Activated CD4-positive, alpha-beta T cell treated with anti-CD3 and anti-CD28 coated beads, Interleukin-2, amount 50 U/mL, for 24 hours (primary cell): ENCODE measurements at places on chromosomes 7 and 10.

DNA sequence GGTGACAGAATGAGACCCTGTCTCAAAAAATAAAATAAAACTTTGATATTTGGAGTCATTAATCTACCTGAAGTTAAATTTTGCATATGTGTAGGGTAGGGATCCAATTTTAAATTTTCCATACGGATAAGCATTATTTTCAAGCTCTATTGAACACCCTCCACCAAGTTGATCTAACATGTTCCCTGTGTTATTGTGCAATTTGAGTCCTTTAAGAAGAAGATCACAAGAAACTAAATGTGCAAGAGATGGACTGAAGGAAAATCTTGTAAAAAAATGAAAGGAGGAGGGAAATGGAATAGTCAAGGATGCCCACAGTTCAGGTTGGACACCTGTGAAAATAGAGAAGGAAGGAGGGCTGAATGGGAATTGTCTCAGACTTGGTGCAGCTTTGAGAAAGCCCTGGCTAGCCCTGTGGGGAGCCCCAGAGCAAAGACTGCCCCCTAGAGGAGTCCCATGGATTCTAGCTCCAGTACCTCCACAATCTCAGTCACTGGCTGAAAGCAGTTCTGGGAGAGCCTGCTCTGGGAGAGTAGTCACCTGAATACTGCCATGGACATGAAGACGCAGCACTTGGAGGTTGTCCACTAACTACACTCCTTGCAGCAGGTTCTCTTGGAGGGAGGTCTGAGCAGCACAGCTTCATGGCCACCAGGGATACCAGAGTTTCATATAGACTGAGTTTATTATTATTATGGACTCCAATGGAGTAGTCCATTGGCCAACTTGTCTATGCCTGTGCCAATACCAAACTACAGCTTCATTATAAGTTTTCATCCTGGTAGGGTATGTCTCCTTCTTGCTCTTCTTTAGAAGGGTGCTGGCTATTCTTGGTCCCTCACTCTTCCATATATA lies 5.7 kb upstream of the TIAL1 start:
- peak; percentile 9 for DNase-seq

DNA sequence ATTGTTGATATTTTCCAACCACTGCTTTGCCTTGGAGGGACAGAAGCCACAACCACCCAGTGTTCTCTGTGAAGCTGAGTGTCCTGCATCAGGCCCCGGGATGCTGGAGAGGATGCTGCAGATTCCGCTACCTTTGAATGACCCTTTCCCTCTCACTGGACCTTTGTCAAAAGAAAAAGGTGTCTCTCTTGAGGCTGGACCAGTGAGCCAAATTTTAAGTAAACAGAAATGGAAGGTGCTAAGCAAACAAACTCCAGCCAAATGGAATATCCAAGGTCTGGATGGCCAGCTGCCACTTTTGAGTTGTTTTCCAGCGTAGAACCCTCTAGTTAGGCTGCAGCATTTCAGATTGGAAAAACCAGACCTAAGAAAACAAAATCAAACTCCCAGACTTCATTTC lies 145.5 kb downstream of the TRIL start:
- DNase-seq: no peak

- no peak for DNase-seq
Observed at GRCh38 chr10:75793848-75794247, 362.4 kb downstream of the LRMDA start.

GRCh38 chr10:16901106-16901505 lies 83.9 kb upstream of the RSU1 start:
- DNase-seq: no peak

DNA sequence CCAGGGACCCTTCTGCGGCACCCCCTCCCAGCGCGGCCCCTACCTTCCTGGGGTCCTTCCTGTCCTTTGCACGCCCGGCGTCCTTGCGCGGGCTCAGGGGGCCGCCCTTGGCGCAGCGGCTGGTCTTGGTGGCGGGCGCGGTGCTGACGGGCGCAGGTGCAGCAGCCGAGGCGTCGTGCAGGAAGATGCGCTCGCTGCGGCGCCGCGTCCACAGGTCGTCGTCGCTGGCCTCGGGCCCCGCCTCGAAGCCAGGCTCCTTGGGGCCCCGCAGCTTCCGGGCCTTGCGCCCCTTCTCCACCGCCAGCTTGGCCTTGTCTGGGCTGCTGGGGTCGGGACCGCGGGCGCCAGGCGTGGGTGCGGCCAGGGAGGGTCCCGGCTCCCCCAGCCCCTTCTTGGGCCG lies 49.8 kb downstream of the SLC29A4 start:
- no peak for DNase-seq

DNA sequence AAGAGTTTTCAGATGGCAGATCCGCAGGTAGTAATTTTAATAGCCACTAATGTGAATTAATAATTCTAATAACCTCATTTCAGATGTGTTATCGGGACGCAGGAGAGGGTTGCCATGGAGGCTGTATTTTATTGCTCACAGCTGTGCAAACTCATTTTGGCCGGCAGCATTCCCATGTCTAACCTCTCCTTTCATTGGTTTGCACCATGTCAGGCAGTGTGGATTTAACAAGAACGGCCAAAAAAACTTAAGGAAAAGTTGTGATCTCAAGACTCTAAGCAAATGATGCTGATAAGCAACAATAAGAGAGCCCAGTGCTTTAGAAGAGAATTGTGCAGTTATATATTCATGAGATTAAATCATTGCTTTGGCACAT lies 88.7 kb upstream of the NRP1 start:
- DNase-seq: no peak

DNA sequence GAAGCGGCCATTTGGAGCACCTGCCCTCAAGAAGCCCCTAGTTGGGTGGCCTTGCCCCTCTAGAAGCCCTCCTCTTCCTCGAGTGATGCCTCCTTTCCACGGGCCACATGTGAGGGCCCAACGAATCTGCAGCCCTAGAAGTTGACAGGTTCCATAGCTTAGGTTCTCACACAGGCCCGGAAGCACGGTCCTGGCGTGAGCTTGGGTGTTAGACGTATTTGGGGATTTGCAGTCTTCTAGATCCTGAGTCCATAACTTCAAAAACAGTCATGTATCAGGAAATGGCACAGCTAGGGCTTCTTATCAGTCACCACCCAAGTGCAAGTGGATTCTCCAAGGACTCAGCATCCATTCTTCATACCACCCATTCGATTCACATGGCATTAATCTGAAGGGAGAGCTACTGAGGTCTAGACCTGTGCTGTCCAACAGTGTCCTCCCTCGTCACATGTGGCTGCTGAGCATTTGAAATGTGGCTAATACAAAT lies 477 bp upstream of the FBXW4 start:
- peak; percentile 5 for DNase-seq

DNA sequence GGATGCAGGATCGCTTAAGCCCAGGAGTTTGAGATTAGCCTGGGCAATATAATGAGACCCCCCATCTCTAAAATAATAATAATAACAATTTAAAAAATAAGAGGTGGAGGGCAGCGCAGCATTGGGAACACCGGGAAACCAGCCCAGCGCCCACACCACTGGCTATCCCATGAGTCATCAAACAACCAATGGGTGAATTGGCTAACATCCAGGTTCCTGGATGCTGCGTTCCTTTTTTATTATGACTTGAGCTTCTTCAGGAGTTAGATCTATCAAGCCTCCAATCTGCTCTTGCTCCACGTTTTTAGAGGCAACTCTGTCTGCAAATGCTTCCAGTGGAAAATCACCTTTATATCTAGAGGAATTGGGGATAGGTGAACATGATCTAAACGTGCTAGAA lies 10.0 kb upstream of the LRRC4 start:
- DNase-seq: no peak

DNA sequence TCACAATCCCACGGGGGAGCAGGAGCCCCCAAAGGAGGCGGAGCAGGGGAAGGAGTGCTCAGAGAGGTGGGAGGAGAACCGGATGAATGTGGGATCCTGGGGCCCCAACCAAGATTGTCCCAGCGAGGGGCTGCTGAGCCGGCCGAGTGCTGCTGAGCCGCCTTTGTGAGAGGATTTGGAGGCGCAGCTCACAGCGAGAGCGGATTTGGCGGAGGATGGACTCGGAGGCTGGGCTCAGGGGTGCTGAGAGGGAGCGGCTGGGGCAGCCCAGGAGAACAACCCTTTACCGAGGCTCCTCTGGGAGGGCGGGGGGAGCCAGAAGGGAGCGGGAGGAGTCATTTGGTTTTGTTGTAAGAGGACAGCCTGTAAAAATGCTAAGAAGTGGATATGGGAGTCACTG lies 23.0 kb downstream of the GHRHR start:
- DNase-seq: no peak

DNA sequence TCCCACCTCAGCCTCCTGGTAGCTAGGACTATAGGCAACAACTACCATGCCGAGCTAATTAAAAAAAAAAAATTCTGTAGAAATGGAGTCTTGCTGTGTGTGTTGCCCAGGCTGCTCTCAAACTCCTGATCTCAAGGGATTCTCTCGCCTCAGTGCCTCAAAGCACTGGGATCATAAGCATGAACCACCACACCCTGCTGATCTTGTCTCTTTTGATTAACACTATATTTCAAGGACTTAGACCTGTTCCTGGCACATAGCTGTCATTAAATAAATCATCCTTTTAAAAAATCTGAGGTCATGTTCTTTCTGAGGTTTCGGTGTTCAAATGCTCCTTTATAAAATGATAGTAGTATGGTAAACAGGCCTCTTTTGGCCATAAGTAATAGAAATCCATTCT lies 4.8 kb downstream of the PALS2 start:
- no peak for DNase-seq

- no peak for DNase-seq
Observed at GRCh38 chr7:44056681-44057080, 8.7 kb downstream of the PGAM2 start.

- no peak for DNase-seq
Observed at GRCh38 chr7:145902123-145902522, 214.5 kb upstream of the CNTNAP2 start.

- DNase-seq: no peak
Observed at GRCh38 chr10:113409175-113409574, 143.7 kb upstream of the HABP2 start.

DNA sequence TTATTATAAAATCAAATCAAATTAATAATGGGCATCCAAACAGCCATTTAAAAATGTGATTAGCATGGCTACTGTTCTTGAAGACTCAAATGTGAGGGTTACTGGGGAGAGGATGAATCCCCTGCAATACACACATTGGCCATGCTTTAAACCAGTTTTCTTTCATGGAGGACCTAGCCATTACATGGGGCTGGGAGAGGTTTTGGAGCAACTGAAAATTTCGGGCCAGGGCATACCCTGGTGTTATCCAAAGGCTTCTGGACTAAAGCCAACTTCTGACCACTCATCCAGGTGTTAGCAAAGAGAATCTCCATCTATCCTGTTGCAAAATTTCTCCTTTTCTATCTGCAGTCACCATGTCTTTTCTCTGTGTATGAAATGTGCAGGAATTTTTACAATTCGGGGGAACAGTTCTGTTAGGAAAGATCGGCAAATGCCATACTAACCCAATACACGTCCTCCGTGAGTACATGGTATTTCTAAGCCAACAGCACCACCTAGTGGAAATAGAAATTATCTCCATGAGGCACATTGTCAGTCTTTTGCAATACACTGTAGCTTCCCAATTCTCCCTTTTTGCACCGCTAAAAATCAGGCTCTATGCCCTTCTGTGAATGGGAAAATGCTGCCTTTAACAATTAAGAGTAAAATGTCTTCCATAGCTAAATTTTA lies 47.0 kb upstream of the ZNF107 start:
- DNase-seq: no peak

DNA sequence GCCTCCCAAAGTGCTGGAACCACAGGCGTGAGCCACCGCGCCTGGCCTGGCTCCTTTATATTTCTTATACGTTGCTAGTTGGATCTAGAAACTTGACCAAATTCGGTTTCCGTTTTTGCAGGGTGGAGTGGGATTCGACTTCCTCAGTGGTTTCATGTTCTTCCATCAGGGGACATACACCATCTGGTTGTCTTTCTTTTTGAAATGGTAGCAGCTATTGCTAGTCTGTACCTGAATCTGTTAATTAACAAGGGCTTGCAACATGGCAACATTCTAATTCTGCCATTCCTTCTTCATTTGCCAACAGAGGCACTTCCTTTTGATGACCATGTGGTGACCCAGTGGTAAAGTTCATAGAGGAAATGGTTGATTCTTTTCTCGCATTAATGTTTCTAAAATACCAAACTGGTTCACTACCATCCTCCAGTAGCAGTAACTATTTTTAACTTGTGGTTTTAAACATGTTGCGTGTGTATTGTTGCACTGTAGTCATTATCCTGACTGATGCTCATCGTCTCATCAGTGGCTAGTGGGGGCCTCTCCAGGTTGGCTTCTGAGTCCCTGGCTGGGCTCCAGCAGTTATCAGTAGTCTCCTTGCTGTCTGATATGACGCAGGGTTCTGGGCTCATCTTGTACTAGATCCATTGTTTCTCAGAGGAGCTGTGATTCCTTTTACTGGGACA lies 159.2 kb downstream of the RGS10 start:
- no peak for DNase-seq

- DNase-seq: no peak
Observed at GRCh38 chr10:1406132-1406966, 331.0 kb downstream of the ADARB2 start.

GRCh38 chr10:34181553-34182300 lies 633.4 kb downstream of the PARD3 start:
- no peak for DNase-seq

DNA sequence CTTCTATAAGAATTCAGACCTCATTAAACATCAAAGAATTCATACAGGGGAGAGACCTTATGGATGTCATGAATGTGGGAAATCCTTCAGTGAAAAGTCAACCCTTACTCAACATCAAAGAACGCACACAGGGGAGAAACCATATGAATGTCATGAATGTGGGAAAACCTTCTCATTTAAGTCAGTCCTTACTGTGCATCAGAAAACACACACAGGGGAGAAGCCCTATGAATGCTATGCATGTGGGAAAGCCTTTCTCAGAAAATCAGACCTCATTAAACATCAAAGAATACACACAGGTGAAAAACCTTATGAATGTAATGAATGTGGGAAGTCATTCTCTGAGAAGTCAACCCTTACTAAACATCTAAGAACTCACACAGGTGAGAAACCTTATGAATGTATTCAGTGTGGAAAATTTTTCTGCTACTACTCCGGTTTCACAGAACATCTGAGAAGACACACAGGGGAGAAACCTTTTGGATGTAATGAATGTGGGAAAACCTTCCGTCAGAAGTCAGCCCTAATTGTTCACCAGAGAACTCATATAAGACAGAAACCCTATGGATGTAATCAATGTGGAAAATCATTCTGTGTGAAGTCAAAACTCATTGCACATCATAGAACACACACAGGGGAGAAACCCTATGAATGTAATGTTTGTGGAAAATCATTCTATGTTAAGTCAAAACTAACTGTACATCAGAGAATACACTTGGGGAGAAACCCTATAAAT lies 24.1 kb downstream of the ZNF37A start:
- DNase-seq: no peak

DNA sequence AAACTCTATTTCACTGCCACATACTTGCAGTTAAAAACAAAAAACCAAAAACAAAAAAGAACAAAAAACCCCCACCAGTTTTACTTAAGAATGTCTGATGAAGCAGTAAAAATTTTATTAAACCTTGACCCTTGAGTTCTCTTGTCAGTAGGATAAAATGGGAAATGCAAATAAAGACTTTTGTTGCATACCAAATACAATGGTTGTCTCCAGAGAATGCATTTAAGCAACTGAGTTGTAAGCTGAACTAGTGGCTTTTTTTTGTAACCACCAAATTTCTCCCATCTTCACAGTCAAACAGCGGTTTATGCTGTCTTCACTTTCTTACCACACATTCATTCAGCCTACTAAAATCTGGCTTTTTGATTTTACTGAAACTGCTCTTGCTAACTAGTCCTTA lies 3.1 kb downstream of the SYPL1 start:
- DNase-seq: no peak

GRCh38 chr10:71274901-71275796 lies 43.9 kb upstream of the SLC29A3 start:
- DNase-seq: no peak
